ENCODE measurements at places on chromosomes 2 and 18. TPM values are rescaled to one million over a fixed set of nuclear protein-coding genes. Genes with fewer than 3 reads are reported as not detected.

GRCh38 chr18:36856815-36857214, 27.9 kb downstream of the KIAA1328 start:
- no peaks in the 10 kb centered on the region for H3K4me1 ChIP-seq
- no peak overlapping the region for H3K4me3 ChIP-seq
- H3K27ac ChIP-seq: no peak overlapping the region
- peaks cover 13% of the 10 kb centered on the region for H3K36me3 ChIP-seq

- H3K4me3 ChIP-seq: no peak overlapping the region
- no peaks in the 10 kb centered on the region for H3K27me3 ChIP-seq
- no peak overlapping the region for H3K27ac ChIP-seq
- H3K36me3 ChIP-seq: peaks cover 2% of the 10 kb centered on the region
- H3K4me1 ChIP-seq: no peaks in the 10 kb centered on the region
Measured at GRCh38 chr2:33903701-33904100, 304.6 kb upstream of the FAM98A start.

- H3K4me3 ChIP-seq: no peak overlapping the region
- DNase-seq: no peak
- H3K4me1 ChIP-seq: no peaks in the 10 kb centered on the region
- no peaks in the 10 kb centered on the region for H3K27me3 ChIP-seq
- H3K36me3 ChIP-seq: no peaks in the 10 kb centered on the region
Measured at GRCh38 chr2:240768216-240768615, 51.8 kb downstream of the KIF1A start.

Gene CFC1
- not detected for total RNA-seq

DNA sequence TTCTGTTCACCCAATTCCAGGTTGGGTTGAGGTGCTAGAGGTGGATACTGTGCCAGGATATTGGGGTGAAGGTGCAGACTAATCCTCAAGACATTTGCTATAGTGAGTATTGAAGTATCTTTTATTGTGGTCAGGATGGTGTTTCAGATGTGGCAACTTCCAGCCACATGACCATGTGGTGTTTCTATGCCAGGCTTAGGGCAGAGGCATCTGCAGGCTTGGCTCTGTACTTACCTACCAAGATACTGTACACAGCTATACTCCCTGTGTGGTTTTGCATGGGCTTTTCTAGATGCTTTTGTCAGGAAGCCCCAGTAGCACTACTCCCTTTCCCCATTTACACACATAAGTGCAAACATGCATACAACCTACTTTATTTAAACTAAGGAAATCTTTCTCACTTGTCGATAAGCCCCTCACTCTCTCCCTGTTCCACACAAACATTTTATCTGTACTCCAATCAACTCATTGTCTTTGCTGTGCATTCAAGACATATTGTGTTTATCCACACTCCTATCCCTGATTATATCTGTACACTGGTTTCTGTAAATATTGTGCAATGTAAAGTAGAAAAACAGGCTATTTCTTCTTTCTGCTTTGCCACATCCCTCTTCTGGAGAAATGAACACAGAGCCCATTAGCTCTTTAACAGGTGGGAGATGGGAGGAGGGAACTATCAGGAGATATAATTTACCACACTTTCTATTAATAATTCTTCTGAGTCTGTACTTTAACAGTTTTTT, 12.3 kb downstream of the ARL6IP6 start:
- peaks cover 20% of the 10 kb centered on the region for H3K4me1 ChIP-seq
- no peaks in the 10 kb centered on the region for H3K27me3 ChIP-seq
- H3K4me3 ChIP-seq: no peak overlapping the region
- no peaks in the 10 kb centered on the region for H3K36me3 ChIP-seq
- H3K27ac ChIP-seq: no peak overlapping the region

- H3K27me3 ChIP-seq: no peaks in the 10 kb centered on the region
- no peaks in the 10 kb centered on the region for H3K4me1 ChIP-seq
- DNase-seq: no peak
- H3K27ac ChIP-seq: no peak overlapping the region
Measured at GRCh38 chr18:56067214-56067894, 479.4 kb upstream of the TCF4 start.

- no peak for DNase-seq
- no peaks in the 10 kb centered on the region for H3K27me3 ChIP-seq
- H3K27ac ChIP-seq: no peak overlapping the region
- H3K36me3 ChIP-seq: no peaks in the 10 kb centered on the region
- no peaks in the 10 kb centered on the region for H3K4me1 ChIP-seq
- H3K4me3 ChIP-seq: no peak overlapping the region
Measured at GRCh38 chr2:151305129-151305691, 15.7 kb upstream of the NMI start.

GRCh38 chr18:8332286-8332685, 277.0 kb upstream of the RAB12 start:
- DNase-seq: no peak
- H3K4me3 ChIP-seq: no peak overlapping the region
- no peaks in the 10 kb centered on the region for H3K36me3 ChIP-seq
- peaks cover 2% of the 10 kb centered on the region for H3K27me3 ChIP-seq
- no peaks in the 10 kb centered on the region for H3K4me1 ChIP-seq
- no peak overlapping the region for H3K27ac ChIP-seq
